ENCODE measurements at places on chromosomes 13 and 19.
A peak's percentile ranks its signal among the peaks of the same experiment; 100 is the strongest.

DNA sequence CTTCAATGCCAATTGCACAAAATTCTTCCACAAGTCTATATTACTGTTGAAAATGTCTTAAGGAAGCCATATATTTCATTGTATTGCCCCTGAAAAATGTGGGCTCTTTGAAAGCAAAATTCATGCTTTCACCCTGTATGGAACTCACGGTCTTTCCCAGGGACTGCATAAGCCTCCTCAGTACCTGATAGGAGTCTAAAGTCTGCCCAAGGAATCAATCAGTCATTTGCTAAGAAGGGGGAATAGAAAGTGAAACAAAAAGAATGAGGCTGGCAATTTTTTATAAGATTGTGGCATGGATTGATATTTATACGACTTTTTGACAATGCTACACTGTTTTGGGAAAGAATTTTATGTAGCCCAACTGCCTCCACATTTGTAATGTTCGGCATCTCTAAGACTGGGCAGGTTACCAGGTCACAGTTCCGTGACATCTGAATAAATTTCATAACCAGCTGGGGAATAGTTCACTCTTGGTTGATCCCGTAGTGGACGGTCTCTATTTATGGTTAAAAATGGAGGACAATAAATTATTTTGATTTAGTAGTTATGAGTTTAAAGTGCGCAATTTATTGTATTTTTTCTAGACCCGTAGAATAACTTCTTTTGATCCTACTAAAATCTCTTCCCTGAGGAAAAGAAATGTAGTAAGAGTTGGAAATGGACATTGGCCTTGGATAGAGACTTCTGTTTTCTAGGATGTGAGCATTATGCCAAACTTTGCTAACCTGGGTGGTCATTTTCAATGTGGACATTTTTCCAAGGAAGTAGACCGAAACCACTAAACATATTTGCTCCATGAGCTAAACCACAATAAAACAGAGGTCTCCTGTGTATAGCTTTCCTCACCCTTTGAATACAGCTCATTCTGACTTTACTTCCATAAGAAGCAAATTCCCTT lies 1585.4 kb downstream of the EFNB2 start:
- DNase-seq: no peak

DNA sequence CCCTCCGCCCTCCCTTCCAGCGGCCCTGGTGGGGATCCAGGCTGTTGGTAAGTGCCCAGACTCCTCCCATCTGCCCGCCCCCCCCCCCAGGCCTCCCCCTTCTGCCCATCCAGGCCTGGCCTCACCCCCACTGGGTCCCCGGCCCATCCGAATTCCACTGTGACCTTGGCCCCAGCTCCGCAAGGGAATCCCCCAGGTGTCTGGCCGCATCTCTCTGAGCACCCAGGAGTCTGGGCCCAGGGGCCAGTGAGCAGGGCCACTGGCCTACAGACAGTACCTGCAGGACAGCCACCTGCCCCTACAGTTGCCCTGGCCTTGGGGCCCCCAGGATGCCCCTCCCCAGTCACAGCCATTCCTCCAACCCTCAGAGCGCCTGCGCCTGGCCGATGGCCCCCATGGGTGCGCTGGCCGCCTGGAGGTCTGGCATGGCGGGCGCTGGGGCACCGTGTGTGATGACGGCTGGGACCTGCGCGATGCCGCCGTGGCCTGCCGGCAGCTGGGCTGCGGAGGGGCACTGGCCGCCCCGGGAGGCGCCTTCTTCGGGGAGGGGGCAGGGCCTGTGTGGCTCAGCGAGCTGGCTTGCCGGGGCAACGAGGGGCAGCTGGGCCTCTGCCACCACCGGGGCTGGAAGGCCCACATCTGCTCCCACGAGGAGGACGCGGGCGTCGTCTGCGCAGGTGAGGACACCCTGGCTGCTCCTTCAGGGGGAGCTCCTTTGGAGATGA lies 912 bp downstream of the SSC5D start:
- peak; percentile 51 for DNase-seq

DNA sequence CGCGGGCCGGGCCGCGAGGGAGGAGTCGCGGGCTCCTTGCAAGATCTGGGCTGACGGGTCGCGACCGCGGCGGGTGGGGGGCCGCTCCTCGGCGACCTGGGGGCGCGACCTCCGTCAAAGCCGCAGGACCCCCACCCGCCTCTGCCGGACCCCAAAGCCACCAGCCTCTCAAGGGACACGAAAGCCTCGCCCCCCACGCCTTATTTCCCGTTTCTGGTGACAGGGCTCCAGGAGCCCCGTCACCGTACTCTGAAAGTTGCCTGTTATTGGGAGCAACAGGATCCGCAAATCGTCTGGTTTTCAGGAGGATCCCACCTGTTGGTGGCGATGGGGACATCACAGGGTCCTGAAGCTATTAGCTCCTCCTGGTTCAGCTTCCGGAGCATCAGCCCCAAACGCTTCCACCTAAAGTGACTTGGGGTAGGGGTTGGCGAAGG lies 530 bp downstream of the MAU2 start:
- no peak for DNase-seq

- DNase-seq: no peak
These were observed 104.2 kb downstream of the RAB20 start for GRCh38 chr13:110457361-110457760.

DNA sequence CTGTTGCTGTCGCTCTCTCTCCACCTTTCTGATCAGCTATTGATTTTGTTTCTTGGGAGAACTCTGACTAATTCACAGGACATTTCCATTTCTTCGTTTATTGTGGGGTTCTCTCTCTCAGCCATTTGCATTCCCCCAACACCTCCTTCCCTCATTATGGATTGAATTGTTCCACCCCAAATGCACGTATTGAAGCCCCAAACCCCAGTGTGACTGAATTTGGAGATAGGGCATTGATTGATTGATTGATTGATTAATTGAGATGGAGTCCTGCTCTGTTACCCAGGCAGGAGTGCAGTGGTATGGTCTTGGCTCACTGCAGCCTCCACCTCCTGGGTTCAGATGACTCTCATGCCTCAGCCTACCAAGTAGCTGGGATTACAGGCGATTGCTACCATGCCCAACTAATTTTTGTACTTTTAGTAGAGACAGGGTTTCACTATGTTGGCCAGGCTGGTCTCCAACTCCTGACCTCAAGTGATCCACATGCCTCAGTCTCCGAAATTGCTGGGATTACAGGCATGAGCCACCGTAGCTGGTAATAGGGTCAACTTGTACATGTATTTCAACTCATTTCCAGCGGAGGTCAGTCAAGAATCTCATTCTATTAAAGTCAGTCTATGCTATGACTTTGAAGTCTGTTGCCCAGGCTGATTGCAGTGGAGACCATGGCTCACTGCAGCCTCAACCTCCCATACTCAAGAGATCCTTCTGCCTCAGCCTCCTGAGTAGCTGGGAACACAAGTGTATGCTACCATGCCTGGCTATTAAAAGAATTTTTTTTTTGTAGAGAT lies 13.6 kb downstream of the NFILZ start:
- no peak for DNase-seq

DNA sequence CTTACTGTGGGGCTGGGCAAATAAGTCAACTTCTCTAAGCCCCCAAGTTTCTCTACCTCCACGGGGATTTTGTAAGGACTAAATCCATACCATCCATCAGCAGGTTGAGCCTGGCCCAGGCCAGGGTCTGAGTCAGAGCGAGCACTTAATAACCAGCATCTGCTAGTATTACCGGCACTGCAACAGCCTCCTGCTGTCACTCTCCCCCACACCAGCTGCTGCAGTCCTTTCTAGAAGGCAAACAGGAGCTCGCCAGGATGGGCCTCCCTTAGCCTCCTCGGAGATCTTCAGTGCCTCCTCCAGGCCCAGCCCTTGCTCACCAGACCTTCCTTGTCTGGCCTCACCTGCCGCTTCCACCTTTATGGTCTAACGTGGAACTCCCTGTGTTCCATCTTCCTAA lies 3.2 kb downstream of the NAPA start:
- no peak for DNase-seq

GRCh38 chr19:47172666-47173455 lies 42.2 kb downstream of the SAE1 start:
- DNase-seq: no peak

Data from aorta (tissue), 5 donors.